ENCODE measurements at places on chromosomes 12 and 14.

- DNase-seq, result no peak
These were observed 153.6 kb upstream of the ARID2 start for GRCh38 chr12:45575823-45576475.

GRCh38 chr14:53217316-53217994 is 64.3 kb upstream of the DDHD1 start:
- peak; percentile 78 for DNase-seq

GRCh38 chr12:116302166-116303058 is 24.9 kb upstream of the MED13L start:
- DNase-seq, result no peak

DNA sequence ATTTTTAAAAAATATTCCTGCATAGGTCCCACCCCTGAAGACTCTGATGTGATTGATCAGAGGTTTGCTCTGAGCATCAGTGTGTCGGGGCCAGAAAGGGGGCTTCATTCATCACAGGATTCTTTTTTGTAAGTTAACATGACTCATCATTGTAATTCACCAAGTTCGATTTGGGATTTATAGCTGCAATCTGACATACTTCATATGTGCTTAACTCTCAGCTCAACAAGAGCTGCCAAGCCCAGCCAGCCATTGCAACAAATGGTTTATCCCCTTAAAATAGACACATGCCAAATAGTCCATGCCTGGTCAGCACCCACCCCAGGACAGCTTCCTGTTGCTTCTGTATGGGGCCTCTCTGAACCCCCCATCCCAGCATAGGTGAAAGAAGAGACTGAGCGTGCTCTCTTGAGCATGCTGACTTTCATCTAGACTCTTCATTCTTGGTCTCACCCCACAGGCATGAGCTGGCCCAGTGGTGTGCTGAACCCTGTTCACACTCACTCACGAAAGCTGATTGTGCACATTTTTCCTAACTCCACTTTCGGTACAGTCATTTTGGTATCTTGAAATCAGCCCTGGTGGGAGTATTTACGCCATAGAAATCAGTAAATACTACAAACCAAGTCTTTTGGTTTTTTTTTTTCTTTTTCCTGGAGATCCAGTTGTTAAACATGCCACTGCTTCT is 101.4 kb downstream of the STAB2 start:
- no peak for DNase-seq

GRCh38 chr12:81888961-81889360 is 129.8 kb upstream of the PPFIA2 start:
- DNase-seq, result no peak

DNA sequence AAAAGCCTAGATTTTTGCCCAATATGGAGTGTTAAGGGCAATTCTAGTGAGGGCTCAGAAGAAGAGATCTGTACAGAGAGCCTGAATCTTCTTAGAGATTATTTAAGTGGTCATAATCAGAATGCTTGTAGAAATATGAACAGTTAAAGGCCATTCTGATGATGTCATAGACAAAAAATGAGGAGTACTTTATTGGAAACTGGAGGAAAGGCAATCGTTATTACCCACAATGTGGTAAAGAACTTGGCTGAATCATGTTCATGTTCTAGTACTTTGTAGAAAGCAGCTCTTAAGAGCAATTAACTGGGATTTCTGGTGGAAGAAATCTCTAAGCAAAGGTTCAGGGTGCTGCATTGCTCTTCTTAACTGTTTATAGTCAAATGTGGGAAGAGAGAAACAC is 36.4 kb upstream of the SYT10 start:
- no peak for DNase-seq

DNA sequence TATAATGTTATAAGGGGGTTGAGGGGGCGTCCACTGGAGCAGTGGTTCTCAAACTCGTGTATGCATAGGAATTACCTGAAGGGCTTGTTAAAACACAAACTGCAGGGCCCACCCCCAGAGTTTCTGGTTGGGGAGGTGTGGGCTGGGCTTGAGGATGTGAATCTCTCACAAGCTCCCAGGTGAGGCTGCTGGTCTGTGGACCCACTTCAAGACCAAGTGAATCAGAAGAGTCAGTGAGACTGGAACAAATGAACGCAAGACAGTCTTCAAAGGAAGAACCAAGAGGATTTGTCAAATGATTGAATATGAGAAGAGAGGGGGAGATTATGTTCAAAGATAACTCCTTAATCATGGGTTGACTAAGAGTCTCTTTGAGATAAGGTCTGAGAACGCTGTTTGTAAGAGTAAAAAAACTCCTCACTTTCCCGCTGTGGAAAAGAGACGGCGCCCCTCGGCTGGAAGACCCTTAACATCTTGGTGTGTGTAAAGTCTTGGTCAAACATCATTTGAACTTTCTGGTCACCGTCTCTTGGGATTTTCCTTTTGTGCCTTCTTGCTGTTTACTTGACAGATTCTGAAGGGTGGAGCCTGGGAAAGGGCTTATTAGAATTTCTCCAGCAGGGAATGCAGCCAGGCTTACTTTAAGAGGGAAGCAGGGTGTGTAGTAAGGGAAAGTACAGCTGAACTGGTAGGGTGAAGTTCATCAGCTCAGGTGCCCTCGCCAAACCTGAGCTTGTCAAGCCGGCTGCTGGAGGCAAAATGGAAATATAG is 5.3 kb upstream of the FOXN3 start:
- DNase-seq, result peak; percentile 36

DNA sequence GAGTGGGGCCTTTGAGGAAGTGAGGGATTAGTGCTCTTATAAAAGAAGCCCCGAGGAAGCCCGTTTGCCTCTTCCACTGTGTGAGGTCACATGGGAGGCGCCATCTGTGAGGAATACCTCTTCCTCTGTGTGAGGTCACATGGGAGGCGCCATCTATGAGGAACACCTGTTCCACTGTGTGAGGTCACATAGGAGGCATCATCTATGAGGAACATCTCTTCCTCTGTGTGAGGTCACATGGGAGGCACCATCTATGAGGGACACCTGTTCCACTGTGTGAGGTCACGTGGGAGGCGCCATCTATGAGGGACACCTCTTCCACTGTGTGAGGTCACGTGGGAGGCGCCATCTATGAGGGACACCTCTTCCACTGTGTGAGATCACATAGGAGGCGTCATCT is 69.7 kb downstream of the SLC24A4 start:
- DNase-seq, result no peak

DNA sequence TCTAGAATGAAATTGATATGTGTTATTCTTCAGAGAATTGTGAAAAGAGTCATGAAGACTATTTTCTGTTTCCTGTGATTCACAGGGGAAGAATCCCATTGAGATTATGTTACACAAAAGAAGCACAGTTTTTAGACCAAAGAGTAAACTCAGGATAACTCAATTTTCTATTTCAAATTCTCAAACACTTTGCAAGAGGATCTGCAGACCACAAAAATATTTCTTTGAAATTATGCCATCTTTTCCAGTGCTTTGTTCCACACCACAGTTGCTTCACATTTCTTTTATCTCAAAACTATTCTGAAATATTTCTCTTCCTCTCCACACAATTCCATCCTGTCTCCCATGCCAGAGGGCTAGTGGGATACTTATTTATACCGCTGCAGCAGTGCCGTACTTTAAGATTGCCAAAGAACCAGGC is 188.9 kb upstream of the FOXG1 start:
- no peak for DNase-seq

DNA sequence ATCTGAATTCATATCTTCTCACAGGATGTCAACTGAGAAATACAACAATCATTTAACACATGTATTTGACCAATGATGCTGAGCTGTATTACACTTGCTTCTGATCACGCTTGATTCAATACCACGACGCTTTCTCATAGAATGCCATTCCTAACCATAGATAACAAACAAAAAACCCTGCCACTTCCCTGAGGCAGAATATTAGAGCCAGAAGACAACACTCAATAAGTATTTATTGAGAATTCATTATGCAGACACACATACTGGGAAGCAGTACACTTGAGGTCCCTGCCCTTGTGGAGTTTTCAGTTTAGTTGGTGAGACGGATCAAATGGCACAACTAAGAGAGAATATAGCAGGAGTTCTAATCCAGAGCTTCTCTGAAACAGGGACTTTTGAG is 32.4 kb downstream of the BLTP3B start:
- DNase-seq, result no peak

- no peak for DNase-seq
These were observed 2.6 kb downstream of the GDF11 start for GRCh38 chr12:55745361-55746173.

DNA sequence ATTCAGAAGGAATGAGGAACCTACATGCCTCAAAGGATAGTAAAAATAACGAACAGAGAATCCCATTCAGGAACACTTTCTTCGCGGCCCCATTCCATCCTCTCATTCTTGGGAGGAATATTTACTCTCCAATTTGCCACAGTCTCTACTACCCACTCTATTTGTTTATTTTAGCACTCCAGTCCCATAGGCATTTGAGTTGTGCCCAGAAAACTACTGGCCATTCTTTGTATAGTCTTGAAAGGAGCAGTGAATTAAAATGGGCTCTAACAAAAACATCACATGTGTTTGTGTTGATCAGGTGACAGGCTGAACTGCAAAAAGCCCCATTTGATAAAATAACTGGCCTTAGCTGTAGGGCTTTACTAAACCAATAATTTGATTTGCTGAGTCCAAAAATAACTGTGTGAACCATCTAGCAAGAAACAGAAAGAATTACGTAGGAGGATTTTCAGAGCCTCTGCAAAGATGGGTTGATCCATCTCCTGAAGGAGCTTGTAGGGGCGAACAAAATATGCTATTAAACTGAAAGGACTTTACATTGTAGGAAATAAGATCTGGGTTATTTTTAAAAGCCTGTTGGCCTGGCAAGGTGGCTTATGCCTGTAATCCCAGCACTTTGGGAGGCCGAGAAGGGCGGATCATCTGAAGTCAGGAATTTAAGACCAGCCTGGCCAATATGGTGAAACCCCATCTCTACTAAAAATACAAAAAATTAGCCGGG is 142.3 kb upstream of the CPNE8 start:
- no peak for DNase-seq

DNA sequence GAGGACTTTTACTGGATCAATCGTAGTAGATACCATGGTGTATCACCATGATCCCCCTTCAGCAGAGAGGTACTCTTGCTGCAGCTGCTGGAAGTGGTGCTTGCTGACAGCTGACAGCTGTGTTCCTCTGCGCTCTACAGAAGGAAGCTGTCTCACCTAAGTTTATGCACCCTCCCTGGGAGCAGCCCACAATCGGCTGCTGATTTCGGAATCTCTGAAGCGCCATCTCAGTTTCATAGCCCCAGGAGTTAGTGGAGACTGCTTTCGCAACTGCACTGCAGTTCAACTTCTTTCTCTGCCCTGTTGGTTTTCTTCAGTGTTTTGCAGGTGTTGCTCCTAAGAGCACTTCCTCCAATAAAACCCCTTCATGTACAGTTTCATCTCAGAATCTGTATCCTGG is 237.9 kb downstream of the PAWR start:
- DNase-seq, result no peak

DNA sequence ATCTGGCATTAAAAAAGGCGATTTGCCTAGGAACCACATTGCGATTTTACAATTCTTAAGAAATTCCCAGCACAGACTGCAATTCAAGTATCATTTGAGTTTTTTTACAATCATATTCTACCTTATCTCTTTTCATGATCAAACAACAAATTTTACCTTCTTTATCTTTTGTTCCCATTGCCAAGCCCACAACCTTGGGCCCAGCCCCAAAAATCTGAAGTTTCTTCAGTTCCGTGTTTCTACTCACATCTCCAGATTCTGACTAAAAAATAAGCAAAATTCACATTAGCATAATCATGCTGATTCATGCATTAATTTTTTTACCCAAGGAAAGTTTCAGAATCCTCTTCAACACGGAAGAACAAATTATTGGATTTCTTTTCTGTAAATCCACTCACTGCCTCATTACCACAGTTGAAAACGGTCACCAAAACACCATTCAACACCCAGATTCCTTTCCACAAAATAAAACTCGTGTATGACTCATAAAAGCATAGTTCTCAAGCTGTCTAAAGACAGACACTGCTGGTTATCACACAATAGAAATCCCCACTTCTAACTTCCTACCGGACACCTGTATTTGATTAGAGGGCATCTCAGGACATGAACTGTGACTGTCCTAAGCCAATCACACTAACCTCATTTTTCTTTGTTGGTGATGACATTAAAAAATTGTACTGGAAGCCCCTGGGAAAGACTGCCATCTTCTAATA is 32.7 kb downstream of the KDM5A start:
- no peak for DNase-seq

DNA sequence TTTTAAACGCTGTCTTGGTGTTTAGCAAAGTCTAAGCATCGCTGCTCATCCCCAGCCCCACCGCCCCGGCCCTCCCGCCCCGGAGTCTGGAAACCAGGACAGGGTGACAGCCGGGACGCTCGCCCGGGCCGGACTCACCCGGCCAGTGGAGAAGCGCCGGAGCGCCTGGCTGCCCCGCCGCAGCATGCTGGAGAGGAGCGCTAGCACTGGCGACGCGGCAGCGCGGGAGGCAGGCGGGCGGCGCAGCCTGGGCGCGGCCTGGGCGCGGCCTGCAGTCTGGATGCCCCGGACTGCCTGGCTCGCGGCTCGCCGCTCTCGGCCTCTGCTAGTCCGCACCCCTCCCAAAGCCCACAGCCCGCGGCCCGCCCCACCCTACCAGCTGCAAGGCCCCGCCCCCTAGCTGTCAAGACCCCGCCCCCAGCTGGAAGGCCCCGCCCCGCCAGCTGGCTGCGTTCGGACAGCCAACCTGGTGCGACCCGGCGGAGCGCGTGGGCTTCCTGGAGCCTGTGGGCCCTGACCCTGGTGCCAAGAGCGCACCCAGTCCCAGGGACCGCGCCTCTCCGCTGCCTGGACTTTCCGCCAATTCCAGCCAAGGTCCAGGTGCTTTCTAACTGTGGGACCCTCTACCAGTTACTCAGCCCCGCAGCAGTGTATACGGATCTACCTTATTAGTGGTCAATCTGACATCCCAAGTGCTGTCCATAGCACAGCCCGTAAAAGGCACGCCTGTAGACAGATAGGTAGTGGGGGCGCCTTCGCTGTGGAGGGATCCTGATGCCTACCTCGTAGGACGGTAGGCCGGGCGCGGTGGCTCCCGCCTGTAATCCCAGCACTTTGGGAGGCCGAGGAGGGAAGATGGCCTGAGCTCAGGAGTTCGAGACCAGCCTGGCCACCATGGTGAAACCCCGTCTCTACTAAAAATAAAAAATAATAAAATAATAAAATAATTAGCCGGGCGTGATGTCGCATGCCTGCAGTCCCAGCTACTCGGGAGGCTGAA is at the start of gene ALDH1L2:
ALDH1L2 (minus strand) TSS at position 208 of the 1,000 bp plus-strand sequence; CDS start at position 186, 22 bp downstream.
- DNase-seq, result peak; percentile 39

GRCh38 chr12:14452865-14453264 is 87.4 kb downstream of the ATF7IP start:
- no peak for DNase-seq

- DNase-seq, result peak; percentile 16
These were observed 56.5 kb downstream of the HCAR2 start for GRCh38 chr12:122646517-122647217.

GRCh38 chr12:124915239-124916236 is 1.1 kb upstream of the UBC start:
- no peak for DNase-seq

- no peak for DNase-seq
These were observed 44.9 kb downstream of the SYNE2 start for GRCh38 chr14:63897721-63898163.

- no peak for DNase-seq
These were observed 2.3 kb downstream of the ACRBP start for GRCh38 chr12:6644903-6645302.

GRCh38 chr12:53795927-53796326 is 44.1 kb upstream of the CISTR start:
- no peak for DNase-seq
